HFFc6 (cell line): ENCODE measurements at places on chromosomes 7 and 10. TPM values are rescaled to one million over a fixed set of nuclear protein-coding genes. Genes with fewer than 3 reads are reported as not detected.

GRCh38 chr10:123102673-123103072 lies 33.1 kb upstream of the HMX3 start:
- no peak for DNase-seq

- DNase-seq = no peak
Observed at GRCh38 chr10:30529373-30529998, 95.5 kb downstream of the MAP3K8 start.

- DNase-seq = no peak
Observed at GRCh38 chr10:103921750-103922195, 3.8 kb upstream of the STN1 start.

DNA sequence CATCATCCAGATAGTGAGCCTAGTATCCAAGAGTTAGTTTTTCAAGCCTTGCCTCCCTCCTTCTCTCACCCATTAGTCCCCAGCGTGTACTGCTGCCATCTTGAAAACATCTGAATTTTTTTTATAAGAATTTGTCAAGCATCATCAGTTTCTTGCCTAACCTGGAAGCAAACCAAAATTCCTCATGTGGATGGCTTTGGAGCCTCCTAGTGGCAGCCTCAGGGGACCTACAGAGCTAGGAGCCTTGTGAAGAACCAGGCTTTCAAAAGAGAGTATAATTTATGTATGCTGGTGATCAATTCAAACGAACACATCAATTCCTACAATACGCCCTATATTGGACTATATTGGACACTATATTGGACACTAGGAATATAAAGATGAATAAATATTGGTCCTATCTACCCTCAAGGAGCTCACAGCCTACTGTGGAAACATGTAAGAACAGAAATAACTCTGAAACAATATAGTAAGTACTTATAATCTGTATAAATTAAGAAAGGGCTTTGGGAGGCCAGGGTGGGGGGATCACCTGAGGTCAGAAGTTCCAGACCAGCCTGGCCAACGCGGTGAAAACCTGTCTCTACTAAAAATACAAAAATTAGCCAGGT lies 63.4 kb downstream of the HPSE2 start:
- peak; percentile 61 for DNase-seq

DNA sequence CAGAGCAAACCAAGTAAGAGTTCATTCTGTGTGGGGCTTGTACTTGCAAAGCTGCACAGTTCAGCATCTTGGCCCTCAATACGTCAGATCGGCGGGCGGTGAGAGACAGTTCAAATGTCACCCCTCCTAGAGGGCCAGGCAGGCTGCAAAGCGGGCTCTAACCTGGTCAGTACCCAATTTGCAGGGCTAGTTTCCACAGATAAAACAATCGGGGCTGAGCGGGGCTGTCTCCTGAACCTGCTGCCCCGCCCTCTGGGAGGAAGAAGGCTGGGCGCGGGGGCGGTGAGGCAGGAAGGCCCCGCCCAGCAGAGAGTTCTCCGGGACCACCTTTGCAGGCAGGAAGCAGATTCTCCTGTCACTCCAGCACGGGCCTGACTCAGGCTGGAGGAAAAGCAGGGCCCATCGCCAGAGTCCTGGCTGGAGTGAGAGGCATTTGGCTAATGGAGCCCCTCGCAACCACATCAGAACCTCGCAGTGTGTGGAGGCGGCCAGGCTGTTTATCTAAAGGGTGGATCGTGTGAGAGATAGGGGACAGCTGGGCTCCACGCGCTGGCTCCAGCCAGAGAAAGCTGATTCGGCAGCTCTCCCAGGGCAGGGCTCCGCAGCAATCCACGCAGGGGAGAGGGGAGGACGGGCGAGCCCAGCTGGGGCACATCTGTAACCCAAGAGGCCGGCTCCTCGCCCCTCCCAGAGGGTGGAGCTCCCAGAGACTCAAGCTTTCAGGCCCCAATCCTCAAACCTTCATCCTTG lies 83.1 kb downstream of the SH3PXD2A start:
- DNase-seq = peak; percentile 83

IQUB gene
- 0.16 to 0.19 TPM in 2 of 3 replicates, not detected in the other for total RNA-seq

CH25H gene
- total RNA-seq = 0.09 to 0.25 TPM in 2 of 3 replicates, not detected in the other
